NCI-H510A treated with DMSO at 0.1 percent for 48 hours (cell line): ENCODE measurements at places on chromosomes 1 and 21.

- no peak for DNase-seq
Measured at GRCh38 chr1:207815913-207816291, 64.0 kb downstream of the CD46 start.

GRCh38 chr1:12692967-12693782 is 22.7 kb upstream of the AADACL3 start:
- DNase-seq: no peak

DNA sequence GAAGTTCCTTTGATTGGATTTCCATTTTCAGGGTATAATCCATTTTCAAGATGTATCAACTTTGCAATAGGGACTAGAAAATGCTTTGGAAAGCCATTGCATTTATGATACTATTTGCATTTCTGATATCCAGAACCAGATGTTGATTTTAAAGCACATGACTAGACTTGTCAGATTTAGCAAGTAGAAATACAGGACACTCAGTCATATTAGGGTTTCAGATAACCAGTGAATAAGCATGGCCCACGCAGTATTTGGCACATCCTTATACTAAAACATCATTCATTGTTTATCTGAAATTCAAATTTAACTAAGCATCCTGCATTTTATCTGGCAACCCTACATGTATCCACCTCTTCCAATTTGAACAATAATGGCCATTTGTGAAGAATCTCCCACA is 113.3 kb upstream of the DPT start:
- no peak for DNase-seq

GRCh38 chr1:206518206-206518605 is 10.9 kb downstream of the RASSF5 start:
- DNase-seq: no peak

DNA sequence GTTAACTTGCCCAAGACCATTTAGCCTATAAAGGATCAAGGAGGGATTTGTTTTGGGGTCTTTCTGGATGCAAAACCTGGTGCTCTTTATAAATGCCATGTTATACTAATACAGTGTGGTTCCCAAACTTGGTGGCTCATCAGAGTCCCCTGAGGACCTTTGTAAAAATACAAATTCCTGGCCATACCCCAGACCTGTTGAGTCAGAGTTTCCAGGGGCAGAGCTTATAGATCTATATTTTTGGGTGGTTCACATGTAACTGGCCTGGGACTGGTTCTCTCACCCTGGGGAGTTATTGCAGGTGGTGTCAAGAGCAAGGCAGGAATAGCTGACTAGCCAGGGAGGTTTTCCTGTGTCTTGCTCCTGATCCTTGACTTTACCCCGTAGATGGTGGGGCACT is 136.9 kb upstream of the HNRNPU start:
- DNase-seq: no peak
